ENCODE measurements at places on chromosomes 16 and 17.

DNA sequence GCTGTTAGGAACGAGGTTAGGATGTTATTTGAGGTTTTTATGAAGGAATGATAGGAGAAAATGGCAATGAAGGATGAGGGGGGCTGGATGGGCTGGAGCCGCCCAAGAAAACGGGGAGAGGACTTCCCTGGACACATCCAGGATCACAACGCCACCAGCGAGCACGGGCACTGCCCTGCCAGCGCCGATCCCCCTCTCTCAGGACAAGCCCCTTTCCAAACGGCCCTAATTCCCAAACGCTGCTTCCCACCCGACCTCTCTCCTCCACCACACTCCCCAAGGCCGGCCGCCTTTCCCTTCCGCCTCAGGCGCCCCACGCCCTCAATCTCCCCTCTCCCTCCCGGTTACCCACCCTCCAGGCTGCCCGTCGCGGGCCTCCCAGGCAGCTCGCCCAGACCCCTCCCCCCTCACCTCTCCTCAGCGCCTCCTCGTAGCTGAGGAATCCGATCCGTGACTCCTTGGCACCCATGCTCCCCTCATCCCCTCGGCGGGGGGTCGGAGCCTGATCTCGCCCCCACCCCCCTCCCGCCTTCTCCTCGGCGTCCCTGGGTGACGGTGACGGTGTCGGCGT lies 377 bp downstream of the USP32 start:
- peak; percentile 65 for DNase-seq

DNA sequence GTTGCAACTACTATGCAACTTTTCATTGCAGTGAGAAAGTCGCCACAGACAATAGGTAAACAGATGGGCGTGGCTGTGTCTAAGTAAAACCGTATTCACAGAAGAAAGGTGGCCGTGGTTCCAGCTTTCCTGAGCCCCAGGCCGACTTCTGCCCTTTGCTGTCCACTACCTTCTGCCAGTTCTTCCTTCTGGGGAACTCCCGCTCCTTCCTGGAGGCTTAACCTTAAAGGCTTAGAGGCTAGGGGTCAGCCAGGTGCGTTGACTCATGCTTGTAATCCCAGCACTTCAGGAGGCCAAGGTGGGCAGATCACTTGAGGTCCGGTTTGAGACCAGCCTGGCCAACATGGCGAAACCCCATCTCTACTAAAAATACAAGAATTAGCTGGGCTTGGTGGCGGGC lies 2.1 kb upstream of the SEPTIN12 start:
- DNase-seq = no peak

- peak; percentile 58 for DNase-seq
These were observed 11.4 kb upstream of the MRPS23 start for GRCh38 chr17:57861000-57861789.

DNA sequence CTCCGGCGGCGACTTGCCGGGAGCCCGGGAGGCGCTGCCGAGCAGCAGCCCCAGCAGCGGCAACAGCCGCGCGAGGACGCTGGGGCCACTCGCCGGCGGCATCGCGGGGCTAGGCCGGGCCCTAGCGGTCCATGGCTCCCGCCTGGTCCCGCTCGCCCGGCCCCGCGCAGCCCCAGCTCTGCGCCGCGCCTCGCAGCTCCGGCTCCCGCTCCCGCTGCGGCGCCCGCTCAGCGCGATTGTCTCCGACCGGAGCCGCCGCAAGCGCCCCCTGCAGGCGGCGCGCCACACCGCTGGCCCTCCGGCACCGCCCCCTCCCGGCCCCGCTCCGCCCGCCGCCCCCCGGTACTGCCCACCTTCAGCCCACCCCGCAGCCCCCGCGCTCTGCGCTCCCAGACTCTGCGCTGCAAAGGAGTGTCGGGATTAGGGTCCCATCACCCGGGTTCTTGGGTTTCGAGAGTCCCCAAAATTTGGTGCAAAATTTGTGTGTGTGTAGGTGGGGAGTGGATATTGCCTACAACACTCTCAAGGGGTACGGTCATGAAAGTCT lies at the start of gene FAM171A2:
Gene FAM171A2, minus strand, starts transcription at position 241 of the 547 bp plus-strand sequence. Its CDS starts 139 bp downstream, at position 102.
- peak; percentile 79 for DNase-seq

GRCh38 chr17:15278924-15279477 lies 13.9 kb upstream of the PMP22 start:
- DNase-seq = no peak

GRCh38 chr17:71467719-71468118 lies 653.1 kb upstream of the SOX9 start:
- no peak for DNase-seq

DNA sequence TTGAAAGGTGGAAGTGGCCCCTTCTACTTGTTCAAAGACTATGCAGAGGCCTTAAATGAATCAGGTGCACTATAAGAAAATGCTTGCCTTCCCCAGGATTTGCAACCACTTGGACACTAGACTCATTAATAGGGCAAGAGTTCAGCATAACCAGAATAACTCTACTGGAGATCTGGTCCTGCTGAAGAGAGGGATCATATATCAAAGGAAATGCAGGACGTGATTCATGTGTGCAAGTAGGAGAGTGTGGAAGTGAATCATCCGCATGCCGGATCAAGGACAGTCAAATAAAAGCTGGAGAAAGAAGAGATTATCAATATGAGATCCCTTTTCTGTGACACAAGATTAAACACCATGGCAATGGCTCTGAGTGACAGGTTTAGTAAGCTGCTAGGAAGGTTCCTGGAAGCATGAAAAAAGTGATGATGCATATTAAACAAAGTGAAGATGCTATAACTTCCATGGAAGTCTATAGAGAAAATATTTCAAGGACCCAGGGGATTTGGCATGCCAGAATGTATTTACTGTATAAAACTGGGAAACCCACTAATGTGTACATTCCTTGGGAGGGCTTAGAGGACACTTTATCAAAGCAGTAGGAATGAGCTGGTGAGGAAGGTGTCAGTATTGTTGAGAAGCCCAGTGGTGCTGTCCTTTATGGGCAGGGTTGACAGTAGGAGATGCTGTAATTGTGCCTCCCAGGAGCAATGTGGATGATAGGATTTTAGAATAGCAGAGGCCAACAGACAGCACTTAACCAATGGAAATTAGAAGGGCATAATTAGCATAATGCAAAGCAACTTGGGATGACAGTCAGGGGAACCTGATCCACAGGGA lies 133.1 kb downstream of the ABCA8 start:
- DNase-seq = no peak

GRCh38 chr17:47275245-47275984 lies 21.8 kb downstream of the ITGB3 start:
- peak; percentile 75 for DNase-seq

- DNase-seq = no peak
These were observed 465.7 kb downstream of the HAPSTR1 start for GRCh38 chr16:9556949-9557665.

- DNase-seq = no peak
These were observed 2.0 kb upstream of the DNAI2 start for GRCh38 chr17:74271901-74272561.

- peak; percentile 91 for DNase-seq
These were observed 7.6 kb downstream of the CCDC102A start for GRCh38 chr16:57528499-57529390.

GRCh38 chr17:44203731-44204440 lies 4.2 kb upstream of the ATXN7L3 start:
- peak; percentile 67 for DNase-seq

DNA sequence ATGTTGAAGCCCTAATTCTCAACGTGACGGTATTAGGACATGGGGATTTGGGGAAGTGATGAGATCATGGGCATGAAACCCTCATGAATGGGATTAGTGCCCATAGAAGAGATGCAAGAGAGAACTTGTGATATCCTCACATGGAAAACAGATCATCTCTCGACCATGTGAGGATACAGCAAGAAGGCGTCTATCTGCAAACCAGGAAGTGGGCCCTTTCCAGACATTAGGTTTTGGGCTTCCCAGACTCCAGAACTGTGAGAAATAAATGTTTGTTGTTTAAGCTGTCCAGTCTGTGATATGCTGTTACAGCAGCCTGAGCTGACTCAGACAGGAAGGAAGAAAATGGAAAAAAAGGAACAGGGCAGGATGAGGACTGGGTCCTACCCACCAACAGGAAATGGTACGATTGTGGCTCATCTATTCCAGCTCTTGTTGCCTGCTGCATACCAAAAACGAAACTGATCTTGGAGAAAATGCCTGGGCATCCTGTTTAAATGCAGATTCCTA lies 21.9 kb upstream of the SSTR2 start:
- DNase-seq = no peak

- DNase-seq = no peak
These were observed 915.5 kb downstream of the KCNJ2 start for GRCh38 chr17:71084838-71085237.

DNA sequence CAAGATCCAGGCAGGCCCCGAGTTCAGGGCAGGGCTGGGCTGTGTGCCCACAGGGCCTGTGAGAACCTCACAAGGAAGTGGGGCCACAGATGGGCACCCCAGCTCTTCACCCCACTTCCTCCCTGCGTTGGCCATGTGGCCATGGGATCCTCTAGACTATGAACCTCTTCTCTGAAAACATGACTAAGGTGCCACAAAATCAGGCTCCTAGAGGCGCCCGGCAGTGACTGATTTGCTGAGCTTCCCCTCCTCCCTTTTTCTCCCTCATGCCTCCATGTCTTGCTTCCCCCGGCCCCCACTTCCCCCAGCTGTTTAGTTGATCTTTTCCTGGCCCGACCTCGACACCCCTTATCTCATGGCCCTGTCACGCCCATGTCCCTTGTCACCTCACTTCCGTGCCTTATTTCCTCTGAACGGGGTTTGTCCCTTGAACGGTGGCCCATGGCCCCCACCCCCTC lies 87.1 kb downstream of the KCNJ12 start:
- DNase-seq = no peak

DNA sequence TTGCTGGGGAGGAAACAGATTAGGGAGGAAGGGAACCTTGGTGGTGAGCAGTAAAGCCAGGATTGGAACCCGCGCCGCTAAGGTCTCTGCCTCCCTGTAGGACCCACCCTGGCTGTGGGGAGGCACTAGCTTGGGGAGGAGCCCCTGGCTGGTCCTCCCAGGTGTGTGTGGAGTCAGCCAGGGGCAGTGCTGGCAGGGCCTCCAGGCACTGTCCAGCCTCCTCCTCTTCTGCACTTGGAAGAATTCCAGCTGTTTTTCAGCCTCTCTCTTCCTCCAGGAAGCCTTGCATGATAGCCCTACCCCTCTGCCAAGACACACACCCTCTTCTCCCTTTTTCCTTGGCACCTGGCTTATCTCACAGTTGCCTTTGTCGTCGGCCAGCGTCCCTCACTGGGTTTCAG lies 34.8 kb downstream of the TMEM235 start:
- DNase-seq = no peak

GRCh38 chr16:13244770-13245169 lies 343.4 kb downstream of the SHISA9 start:
- DNase-seq = no peak

DNA sequence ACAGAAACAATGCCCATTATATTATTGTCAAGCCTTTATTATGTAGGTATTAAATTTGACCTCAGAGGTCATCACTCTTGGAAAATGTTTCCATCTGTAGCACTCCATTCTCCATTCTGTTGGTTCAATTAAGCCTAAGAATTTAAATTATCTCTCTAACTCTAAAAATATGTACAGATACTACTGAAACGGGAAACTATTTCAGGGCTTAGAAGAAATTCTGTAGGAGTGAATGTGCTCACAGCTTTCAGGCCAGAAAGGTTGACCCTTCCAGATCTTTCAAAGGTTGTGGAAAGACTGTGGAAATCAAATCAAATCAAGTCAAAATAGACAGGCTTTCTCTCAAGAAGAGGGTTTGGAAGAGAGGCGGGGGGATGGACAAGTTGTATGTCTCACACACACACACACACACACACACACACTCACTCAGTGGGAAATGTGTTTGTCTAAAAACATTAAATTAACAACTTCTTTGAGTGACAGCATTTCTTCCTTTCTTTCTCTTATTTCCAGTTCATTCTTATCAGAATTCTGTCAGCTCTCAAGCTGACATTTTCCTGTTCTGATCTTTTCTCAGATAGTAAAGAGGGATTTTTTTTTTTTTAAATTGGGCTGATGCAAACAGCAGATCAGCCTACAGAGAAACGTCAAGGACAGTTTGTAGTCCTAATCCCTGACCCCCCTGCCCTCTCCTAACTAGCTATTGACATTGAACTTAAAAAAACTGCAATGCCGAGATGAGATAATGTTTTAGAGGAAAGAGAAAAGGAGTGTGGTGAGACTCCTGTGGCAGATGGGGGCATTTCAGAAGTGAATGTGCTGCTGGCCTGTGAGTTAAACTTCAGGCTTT lies 139.0 kb upstream of the ZFHX3 start:
- DNase-seq = no peak

DNA sequence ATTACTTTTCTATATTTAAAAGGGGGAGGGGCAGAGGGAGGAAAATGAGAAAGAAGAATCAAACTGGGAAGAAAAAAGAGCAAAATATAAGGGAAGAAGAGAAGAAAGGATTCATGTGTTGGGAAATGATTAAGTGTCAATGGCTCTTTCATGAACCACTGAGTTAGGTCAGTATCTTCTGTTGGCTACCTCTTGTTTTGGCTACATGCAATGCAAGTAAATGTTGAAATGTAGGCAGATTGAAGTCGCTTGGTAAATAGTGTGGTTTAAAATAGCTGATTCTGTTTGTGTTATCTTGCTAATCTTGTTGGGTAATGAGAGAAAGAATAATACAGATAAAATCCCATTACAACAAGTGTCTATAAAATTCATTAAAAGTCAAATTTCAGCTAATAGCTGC lies 27.2 kb downstream of the COX11 start:
- DNase-seq = no peak

DNA sequence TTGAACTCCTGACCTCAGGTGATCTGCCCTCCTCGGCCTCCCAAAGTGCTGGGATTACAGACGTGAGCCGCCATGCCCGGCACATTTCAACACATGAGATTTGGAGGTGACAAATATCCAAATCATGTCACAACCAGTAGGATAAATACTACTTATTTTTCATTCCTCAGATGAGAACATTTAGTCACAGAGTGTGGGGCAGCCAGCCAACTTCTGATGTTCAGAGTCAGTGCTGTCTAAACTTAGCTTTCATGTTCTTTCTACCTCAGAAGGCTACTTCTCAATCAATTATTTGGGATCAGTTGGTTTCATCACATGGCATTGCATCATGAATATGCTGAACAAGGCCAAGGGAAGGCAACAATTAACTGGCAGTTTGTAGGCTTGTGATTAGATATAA lies 134.5 kb downstream of the CDH13 start:
- no peak for DNase-seq

- no peak for DNase-seq
These were observed 25.3 kb downstream of the UBE2O start for GRCh38 chr17:76427501-76428231.

DNA sequence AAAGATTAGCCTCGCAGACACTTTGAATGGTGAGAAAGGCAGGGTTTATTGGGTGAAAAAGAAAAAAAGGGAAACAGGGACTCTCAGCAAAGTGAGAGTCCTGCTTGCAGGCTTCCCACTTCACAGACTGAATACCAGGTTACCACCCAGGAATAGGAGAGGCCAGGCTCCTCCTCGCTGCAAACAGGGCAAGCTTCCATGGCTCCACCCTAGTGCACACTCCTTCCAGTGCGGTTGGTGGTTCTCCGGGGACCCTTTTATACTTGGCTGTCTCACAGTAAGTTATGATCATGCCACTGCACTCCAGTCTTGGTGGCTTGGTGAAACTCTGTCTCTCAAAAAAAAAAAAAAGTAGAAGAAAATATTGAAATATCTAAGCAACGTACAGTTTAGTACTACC lies 30.5 kb upstream of the CDH8 start:
- DNase-seq = no peak

Measured in WTC11 (cell line).